ENCODE measurements at places on chromosomes 7 and 10. TPM values are rescaled to one million over a fixed set of nuclear protein-coding genes. Genes with fewer than 3 reads are reported as not detected.
A peak's percentile ranks its signal among the peaks of the same experiment; 100 is the strongest.

Gene LRRTM3
- polyA plus RNA-seq, result 0.33 TPM

Gene GNAT3
- not detected for polyA plus RNA-seq

Gene FKBP6
- polyA plus RNA-seq, result 0.27 TPM

Gene CHAT
- not detected for polyA plus RNA-seq

Gene OR2AE1
- not detected for polyA plus RNA-seq

Gene DDIT4
- 46.6 TPM for polyA plus RNA-seq

Gene IFIT2
- 21.3 TPM for polyA plus RNA-seq

Gene AKR1C2
- 24.5 TPM for polyA plus RNA-seq

DNA sequence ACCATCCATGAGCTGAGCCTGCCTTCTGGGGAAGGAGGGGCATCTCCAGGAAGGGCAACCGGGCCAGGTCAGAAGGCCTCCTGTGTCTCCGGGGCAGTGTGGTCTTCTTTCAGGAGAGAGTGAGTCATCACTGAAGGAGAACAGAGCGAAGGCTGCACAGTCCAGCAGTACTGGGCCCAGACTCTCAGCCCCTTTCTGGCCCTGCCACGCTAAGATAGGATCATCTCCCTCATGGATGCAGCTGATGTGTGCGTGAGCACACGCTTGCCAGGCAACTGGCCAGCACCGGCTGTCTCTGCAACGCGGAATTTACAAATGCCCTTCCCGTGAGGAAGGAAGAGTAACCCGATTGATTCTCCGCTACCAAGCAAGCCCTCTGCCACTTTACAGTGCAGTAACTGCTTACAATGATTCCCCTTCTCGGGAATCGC is 328.2 kb downstream of the TNS3 start:
- H3K27me3 ChIP-seq, result no peaks in the 10 kb centered on the region
- H3K4me3 ChIP-seq, result peak overlapping the region; percentile 48
- DNase-seq, result peak; percentile 71
- H3K27ac ChIP-seq, result peak overlapping the region; percentile 80
- peaks cover 6% of the 10 kb centered on the region for H3K4me1 ChIP-seq
- no peaks in the 10 kb centered on the region for H3K36me3 ChIP-seq

DNA sequence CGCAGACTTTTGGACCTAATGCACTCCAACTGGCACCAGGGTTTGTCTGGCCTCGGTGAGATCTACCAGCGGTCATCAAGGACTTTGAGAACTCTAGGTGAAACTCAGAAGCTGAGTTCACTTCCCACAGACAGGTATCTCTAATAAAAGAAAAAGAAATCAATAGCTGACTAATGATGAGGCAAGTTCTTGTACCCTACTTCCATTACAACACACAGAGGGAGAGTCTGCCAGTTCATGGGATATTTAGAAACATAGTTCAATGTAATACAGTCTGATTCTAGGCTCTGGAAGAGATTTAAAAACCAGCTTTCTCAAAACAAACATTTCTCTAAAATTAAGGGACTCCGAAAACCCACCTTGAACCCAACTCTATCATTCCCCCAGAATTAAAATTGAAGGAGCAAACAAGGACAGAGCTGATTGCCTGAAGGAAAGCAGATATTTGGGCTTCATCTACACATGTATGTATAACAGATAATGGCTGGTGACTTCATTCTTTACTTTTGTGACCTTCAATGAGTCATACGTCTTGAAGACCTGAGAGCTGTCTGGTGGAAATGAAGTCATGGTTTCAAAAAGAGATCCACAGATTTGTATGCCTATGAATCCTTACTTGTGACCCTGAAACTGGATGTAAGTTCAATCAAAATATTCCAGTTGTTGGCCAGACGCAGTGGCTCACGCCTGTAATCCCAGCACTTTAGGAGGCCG is 2.7 kb upstream of the PNLIPRP1 start:
- DNase-seq, result no peak
- H3K4me3 ChIP-seq, result no peak overlapping the region
- H3K27ac ChIP-seq, result no peak overlapping the region

DNA sequence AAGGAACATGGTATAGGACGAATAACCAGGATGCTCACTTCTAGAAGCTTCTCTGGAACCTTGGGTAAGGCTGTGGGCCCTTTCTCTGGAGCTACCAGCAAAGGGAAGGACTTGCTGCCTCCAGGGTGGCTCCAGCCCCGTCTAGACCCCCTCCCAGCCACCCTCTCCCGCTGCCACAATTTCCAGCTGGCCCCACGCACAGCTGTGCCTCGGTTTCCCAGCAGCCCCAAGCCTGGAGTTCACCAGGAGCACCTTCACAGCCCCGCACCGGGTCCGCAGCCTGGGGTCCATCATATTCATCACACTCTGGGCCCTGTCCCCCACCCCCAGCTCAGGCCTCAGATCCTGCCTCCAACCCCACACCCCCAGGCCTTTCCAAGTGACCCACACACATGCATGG is 35.6 kb upstream of the GTF2IRD1 start:
- no peaks in the 10 kb centered on the region for H3K36me3 ChIP-seq
- no peaks in the 10 kb centered on the region for H3K4me1 ChIP-seq
- no peaks in the 10 kb centered on the region for H3K27me3 ChIP-seq
- no peak for DNase-seq
- H3K27ac ChIP-seq, result no peak overlapping the region

DNA sequence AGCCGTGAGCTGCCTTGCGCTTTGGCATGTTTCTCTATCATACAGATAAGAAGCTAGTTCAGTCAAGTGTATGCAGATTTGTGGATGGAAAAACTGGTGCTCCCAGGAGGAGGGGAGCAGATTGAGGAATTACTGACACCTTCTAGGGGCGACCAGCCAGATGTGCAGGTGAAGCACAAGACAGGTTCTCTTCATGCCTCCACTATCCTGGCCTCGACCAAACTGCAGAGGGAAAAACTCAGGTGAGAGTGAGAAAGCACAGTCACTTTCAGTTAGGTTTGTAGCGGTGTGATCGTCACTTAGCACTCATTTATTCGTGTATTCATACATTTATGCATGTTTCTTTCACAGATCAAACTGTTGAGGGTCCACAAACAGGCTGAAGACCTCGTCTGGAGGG is 600 bp upstream of the DBNL start:
- H3K27ac ChIP-seq, result no peak overlapping the region
- H3K4me1 ChIP-seq, result peaks cover 13% of the 10 kb centered on the region
- peak overlapping the region; percentile 94 for H3K4me3 ChIP-seq
- no peak for DNase-seq

DNA sequence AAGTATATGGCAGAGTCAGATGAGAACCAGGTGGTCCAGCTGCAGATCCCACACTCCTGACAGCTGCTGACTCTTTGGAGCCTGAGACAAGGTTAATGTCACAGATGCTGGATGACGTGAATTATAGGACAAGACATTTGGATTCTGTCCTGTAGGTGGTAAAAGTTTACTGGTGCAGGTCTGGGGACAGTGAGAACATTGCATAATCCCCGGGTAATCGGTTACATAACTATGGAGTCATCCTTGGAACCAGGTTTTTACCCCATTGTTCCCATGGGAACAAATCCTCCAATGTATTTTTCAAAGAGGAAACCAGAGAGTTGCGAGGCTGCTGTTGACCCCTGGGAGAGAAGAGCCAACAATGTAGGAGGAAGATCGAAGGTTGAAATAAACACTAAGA is 27.5 kb upstream of the ZCCHC24 start:
- H3K27me3 ChIP-seq, result no peaks in the 10 kb centered on the region
- no peak for DNase-seq
- H3K4me3 ChIP-seq, result no peak overlapping the region
- H3K27ac ChIP-seq, result no peak overlapping the region
- no peaks in the 10 kb centered on the region for H3K36me3 ChIP-seq

DNA sequence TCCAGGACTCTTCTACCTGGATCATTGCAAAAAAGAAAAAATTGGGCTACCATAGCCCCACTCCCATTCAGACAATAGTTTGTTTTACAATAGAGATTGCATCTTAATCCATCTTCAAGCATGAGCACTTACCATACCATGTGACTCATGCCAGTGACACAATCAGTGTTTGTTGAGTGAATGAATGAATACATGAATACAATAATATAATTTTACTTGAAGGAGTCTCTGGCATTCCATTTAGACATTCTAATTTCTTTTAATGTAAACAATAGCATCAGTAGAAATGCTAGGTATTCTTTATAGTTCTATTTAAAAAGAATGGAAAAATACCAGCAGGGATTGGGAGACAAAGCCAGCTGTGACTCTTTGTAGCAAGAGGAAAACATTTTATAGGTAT is 141.6 kb upstream of the AKR1E2 start:
- H3K4me1 ChIP-seq, result no peaks in the 10 kb centered on the region
- no peak overlapping the region for H3K27ac ChIP-seq
- no peaks in the 10 kb centered on the region for H3K36me3 ChIP-seq

DNA sequence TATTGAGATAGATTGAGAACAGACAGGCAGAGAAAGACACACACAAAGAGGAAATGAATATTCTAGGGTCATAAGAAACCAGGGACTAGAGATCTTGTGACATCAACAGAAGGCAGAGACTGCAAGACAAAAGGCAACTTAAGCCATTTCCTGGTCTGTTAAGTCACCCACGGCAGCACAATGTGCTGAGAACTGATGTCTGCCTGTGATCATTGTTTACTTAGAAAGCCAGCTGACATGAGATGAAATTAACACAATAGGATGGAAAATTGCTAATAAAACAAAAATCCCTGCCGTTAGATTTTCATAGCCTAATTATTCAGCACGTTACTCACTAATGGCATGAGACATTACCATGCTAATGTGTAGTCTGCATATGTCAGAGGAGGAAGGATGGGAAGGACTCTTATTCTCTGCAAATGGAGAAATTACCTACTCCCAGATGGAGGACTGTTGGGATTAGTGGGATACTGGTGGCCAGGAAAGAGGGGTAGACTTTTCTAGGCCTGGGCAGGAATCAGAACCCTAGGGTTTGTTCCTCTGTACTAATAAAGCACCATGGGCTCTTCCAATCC is 191.3 kb upstream of the PODXL start:
- no peak overlapping the region for H3K4me3 ChIP-seq
- H3K27me3 ChIP-seq, result no peaks in the 10 kb centered on the region
- no peaks in the 10 kb centered on the region for H3K4me1 ChIP-seq
- no peak for DNase-seq

- no peak overlapping the region for H3K27ac ChIP-seq
- no peak for DNase-seq
- no peaks in the 10 kb centered on the region for H3K36me3 ChIP-seq
Measured at GRCh38 chr10:33801705-33802104, 467.2 kb upstream of the NRP1 start.

- H3K4me3 ChIP-seq, result no peak overlapping the region
- H3K4me1 ChIP-seq, result no peaks in the 10 kb centered on the region
- no peaks in the 10 kb centered on the region for H3K27me3 ChIP-seq
- H3K36me3 ChIP-seq, result no peaks in the 10 kb centered on the region
- no peak overlapping the region for H3K27ac ChIP-seq
Measured at GRCh38 chr10:100805543-100806355, 60.4 kb downstream of the PAX2 start.

- DNase-seq, result no peak
- no peak overlapping the region for H3K4me3 ChIP-seq
- H3K36me3 ChIP-seq, result no peaks in the 10 kb centered on the region
- peaks cover 1% of the 10 kb centered on the region for H3K4me1 ChIP-seq
- no peak overlapping the region for H3K27ac ChIP-seq
Measured at GRCh38 chr10:103481974-103482531, 3.0 kb upstream of the CALHM3 start.

DNA sequence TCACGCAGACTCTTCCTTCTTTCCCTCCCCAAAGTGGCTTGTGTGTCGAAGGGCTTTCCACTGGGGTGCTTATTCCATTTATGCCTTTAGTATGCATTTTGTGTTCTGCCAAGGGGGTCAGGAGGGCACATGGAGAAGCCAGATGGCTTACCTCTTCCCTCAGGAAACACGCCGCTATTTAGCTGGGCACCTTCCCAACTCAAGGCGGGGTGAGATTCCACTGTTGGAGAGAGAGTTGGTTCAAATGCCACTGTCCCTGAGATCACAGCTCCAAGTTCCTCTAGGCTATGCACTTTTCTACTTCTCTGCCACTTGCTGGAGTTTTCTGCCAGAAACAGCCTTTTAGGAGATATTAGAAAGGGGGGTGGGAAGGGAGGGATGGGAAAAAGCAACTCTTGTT is 1091.8 kb downstream of the LRMDA start:
- H3K36me3 ChIP-seq, result no peaks in the 10 kb centered on the region
- H3K27ac ChIP-seq, result no peak overlapping the region
- H3K4me3 ChIP-seq, result no peak overlapping the region
- H3K4me1 ChIP-seq, result no peaks in the 10 kb centered on the region

GRCh38 chr7:24819916-24820689 is 62.8 kb upstream of the GSDME start:
- peak; percentile 91 for DNase-seq
- no peaks in the 10 kb centered on the region for H3K27me3 ChIP-seq
- no peak overlapping the region for H3K4me3 ChIP-seq
- no peaks in the 10 kb centered on the region for H3K36me3 ChIP-seq

DNA sequence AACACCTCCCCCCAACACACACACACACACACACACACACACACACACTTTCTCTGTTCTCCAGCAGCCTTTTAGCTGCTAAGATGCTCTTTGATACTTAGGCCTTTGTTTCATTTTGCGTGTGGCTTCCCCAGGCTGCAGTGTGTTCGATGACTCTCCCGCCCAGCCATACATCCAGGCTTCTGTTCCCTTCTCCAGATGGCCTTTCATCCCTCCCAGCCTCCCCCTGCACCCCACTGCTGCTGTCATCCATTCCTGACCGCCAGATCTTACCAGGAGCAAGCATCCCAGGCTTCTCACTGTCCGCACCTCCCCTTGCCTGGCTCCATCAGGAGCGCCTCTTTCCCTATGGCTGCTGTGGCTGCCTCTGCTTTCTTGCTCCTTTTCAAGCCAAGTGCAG is 77.8 kb upstream of the PPIF start:
- H3K36me3 ChIP-seq, result no peaks in the 10 kb centered on the region
- peaks cover 20% of the 10 kb centered on the region for H3K4me1 ChIP-seq
- no peak for DNase-seq
- H3K27me3 ChIP-seq, result no peaks in the 10 kb centered on the region
- no peak overlapping the region for H3K27ac ChIP-seq

DNA sequence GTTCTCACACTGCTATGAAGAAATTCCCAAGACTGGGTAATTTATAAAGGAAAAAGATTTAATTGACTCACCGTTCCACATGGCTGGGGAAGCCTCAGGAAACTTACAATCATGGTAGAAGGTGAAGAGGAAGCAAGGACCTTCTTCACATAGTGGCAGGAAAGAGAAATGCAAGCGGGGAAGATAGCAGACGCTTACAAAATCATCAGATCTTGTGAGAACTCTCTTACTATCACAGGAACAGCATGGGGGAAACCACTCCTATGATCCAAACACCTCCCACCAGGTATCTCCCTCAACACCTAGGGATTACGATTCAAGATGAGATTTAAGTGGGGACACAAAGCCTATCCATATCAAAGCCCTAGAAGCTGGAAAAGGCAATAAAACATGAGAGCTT is 130.8 kb downstream of the MDFIC start:
- H3K27ac ChIP-seq, result no peak overlapping the region
- no peaks in the 10 kb centered on the region for H3K36me3 ChIP-seq
- no peaks in the 10 kb centered on the region for H3K4me1 ChIP-seq
- no peak for DNase-seq
- no peak overlapping the region for H3K4me3 ChIP-seq
- H3K27me3 ChIP-seq, result no peaks in the 10 kb centered on the region

Measured in ovary (tissue), 10 donors.